Activated CD4-positive, alpha-beta T cell treated with anti-CD3 and anti-CD28 coated beads, Interleukin-2, amount 50 U/mL, for 24 hours (primary cell): ENCODE measurements at places on chromosomes 4 and X.

GRCh38 chr4:188869581-188869980 lies 730.3 kb downstream of the TRIML1 start:
- DNase-seq, result no peak

DNA sequence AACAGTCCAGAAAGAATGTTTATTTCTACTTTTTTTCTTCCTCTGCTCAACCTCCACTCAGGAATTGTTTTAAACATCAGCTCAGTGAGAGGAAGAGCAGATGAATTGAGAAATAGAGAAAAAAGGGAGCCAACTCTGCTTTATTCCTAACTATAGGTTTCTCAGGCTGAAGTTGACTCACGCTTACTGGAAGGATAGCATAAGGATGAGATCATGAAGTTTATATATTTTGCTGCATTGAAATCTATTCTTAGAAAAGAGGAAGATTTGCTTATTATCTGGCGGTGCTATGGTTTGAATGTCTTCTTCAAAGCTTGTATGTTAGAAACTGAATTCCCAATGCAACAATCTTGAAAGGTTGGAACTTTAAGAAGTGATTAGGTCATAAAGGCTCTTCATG lies 1673.4 kb upstream of the PCDH7 start:
- DNase-seq, result no peak

- DNase-seq, result no peak
Measured at GRCh38 chr4:127335073-127335620, 297.6 kb upstream of the INTU start.

GRCh38 chrX:8042304-8042703 lies 115.1 kb upstream of the PNPLA4 start:
- no peak for DNase-seq

- no peak for DNase-seq
Measured at GRCh38 chrX:9905288-9905687, 61.9 kb upstream of the CLDN34 start.

DNA sequence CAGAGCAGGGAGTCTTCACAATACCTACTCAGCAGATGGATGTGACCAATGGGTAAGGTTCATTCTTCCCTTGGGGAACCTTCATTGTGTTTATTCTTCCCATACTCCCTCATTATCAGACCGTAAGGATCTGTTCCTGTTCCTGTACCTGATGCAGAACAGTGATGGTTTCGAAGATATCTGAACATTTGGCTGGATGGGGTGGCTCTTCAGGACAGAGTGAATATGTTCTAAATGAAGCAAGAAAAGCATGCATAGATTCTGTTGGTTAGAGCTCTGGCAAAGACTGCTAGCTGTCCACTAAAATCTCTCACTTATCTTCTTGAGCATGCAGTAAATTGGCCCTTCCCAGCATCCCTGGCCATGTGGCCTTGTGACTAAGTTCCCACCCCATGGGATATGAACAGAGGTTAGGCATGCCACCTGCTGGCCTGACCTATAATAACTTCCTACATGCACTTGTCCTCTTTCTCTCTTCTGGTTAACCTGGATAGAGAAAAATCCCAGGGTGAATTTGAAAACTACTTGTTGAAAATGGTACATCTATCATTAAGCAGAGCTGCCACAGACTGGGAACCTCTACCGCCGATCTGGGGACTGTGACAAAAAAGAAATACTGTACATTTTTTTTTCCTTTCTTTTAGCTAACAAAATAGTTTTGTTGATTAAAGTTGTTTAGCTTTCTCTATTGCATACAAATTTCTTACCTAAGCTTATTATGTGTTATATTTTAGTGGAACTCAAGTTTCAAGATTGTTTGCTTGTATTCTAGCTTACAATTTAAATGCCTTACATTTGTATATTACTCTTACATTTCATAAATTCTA lies 60.0 kb upstream of the BANK1 start:
- DNase-seq, result peak; percentile 17

GRCh38 chr4:119615068-119615719 lies 13.4 kb downstream of the PDE5A start:
- no peak for DNase-seq

DNA sequence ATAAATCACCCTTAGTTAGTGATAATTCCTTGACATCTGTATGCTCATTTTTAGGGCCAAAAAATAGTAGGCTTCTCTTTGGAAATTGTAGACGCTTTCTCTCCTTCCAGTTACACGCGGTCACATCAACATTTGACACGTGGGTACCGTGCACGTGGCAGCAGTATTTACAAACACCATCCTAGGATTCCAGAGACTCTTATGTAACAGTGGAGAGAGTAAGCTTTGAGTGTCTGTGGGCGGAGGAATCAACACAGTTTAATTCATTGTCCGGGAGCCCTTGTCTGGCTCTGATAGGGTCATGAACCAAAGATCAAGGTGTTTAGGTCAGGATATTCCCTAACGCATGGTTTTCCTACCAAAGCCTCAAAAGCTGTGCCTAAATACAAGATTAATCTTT lies 12.2 kb downstream of the TET2 start:
- no peak for DNase-seq

DNA sequence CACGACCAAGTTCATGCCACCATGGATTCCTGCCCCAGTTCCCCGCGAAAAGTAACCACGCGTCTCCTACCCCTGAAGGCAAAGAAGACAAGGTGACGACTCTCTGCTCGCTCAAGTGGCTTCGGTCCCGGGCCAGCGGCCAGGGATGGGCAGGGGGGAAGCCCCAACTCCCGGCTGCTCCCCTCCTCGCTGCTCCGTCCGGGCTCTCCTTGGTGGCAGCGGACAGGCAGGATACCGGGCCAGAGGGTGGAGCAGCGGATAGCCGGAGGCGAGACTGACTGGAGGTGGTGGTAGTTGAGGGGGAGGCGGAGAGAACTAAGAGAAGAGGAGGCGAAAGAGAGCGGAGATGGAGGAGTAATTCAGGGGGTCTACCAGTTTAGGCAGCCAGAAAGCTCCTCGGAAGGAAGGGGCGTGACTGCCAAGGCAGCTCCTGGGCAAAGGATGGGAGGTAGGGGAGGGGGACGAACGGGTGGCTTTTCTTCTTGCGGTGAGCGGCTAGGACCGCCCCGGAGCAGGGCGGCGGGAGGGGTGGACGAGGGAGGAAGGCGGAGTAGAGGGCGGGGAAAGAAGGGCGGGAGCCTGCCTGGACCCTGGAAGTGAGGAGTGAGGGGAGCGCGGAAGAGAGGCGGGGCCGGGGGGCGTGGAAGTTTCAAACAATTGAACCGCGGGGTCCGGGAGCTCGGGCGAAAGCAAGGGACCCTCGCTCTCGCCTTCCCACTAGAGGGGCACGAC lies at the start of gene AMOT:
Gene AMOT, minus strand, starts transcription at position 450 of the 732 bp plus-strand sequence. CDS start 17,705 bp downstream, outside the sequence.
- peak; percentile 3 for DNase-seq

DNA sequence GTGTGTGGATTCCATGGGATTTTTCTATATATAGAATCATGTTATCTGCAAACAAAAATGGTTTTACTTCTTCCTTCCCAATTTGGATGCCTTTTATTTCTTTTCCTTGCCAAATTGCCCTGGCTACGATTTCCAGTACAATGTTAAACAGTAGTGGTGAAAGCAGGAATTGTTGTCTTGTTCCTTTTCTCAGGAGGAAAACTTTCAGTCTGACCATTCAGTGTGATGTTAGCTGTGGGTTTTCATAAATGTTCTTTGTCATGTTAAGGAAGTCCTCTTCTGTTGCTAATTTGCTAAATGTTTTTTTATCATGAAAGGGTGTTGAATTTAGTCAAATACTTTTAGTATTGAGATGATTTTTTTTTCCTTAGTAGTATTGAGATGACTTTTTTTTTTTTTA lies 10.9 kb downstream of the SAP30 start:
- DNase-seq, result no peak

DNA sequence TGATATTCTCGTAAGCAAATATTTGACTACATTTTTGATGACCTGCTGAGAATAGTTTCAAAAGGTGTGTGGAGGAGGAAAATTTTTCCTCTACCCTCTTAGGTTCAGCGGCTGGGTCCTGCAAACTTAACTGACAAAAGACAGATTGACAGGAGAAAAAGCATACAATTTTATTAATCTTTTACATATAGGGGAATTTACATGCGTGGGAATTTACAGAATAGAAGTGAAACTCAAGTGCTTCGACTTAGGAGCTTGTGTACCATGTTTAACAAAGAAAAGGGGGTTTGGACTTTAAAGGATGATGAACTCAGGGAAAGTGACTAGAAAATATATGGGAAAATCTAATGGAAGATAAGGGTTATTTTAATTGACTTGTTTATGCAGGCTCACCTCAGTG lies 2.5 kb downstream of the HERC6 start:
- DNase-seq, result no peak

DNA sequence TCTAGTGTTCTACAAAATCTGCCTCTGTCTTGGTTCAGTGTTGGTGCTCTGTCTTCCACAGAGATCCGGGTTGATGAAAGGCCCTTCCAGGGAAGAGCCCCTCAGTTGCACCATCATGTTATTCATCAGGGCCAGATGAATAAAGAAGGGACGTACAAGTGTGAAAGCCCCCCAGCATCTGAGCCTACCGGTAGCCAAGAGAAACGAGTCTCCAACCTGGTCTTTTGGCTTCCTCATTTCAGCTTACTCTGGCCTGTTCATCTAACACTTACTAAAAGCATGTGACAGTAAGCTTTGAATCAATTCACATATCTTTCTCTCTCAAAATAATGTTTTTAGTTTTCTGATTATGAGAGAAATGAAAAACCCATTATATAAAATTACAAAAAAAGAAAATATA lies 19.2 kb downstream of the MEPE start:
- DNase-seq, result no peak

- peak; percentile 66 for DNase-seq
Measured at GRCh38 chr4:77818602-77819403, at the start of gene CNOT6L. Gene CNOT6L, minus strand, starts transcription at chr4:77819368. Its CDS starts 60 bp downstream, at chr4:77819308.

DNA sequence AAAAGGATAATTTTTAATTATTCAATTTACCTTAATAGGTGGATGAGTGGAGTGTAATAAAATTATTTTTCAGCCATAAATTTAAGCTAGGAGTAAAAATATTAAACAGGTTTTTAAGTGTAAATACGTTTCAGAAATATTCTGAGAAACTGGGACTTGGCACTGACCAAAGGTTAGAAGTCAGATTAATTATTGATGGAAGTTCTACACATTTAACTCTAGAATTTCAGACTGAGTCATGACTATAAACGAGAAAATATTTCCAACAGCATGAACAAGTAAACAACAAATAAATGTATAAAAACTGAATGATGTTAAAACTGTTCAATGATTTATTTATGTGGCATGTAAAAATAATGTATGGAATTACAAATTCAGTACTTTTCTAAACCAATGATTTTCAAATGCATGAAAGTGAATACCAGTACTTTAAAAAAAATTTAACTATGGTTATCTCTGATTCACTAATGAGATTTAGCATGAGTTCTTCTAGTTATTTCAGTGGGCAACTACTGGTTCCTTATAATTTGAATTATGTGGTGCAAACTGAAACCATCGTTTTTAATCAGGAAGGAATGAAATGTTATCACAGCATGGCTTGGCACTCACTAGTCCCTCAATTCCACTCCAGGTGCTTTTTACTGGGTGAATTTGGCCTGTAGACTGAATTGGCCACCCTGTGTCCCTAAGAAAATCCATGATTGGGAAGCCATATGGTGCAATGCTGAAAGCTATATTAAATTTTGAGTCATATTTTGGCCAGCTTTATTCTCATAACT lies 244.2 kb downstream of the FSTL5 start:
- no peak for DNase-seq

DNA sequence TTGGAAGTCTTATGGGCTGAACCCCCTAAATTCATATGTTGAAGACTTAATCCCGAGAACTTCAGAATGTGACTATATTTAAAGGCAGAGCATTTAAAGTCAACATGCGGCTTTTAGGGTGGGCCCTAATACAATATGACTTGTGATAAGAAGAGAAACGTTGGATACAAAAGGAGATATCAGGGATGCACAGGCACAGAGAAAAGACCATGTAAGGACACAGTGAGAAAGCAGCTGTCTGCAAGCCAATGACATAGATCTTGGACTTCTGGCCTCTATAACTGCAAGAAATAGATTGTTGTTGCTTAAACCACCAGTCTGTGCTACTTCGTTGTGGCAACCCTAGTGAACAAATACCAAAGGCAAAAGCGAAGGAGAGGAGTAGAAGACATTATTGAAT lies 42.2 kb downstream of the GABRG1 start:
- no peak for DNase-seq

DNA sequence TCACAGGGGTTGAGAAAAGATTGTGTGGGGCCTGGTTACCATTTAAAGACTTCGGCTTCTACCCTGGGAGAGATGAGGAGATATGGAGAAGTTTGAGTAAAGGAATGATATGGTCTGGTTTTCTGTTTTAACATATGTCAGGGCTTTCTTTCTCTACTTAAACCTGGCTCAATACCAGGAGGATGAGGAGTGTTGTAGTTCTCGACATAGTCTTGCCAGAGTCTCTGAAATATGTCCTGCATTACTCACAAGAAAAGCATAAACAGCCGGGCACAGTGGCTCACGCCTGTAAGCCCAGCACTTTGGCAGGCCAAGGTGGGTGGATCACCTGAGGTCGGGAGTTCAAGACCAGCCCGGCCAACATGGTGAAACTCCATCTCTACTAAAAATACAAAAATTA lies 16.4 kb upstream of the ACE2 start:
- no peak for DNase-seq

DNA sequence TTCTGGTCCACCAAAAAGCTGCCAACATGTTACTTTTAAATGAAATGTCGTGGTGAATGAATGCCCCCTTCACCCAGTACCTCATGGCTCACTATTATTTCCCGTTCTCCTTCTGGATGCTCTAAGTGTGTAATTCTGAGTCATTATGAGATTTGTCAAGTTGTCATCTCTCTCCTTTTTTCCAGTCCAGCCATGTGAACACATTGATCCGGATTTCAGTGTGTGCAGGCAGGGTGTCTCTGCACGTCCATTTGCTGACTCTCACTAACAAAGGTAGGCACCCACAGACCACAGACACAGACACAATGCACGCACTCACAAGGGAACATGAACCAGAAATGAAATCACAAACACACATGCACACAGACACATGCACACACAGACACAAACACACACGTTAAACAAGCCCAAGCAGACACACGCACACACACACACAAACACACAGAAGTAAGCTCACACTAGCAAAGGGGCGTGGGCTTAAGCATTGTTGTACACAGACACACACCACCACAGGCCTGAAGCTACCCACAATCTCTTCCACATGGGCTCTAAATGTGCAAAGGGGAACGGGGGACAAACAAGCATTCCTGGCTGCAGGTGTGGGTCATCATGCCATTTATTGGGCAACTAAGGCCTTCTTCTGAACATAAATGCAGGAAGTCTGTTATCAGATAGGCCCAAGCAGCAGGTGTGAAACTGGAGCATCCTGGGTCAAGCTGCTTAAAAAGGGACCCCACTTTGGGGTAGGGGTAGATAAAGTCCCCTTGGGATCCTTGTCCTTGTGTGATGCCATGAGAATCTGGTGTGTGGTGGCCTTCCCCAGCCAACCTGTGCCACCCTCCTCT lies 58.1 kb downstream of the NBDY start:
- no peak for DNase-seq

GRCh38 chrX:5142644-5143043 lies 1086.0 kb downstream of the NLGN4X start:
- no peak for DNase-seq

- no peak for DNase-seq
Measured at GRCh38 chrX:74346088-74346487, 42.1 kb downstream of the ZCCHC13 start.

DNA sequence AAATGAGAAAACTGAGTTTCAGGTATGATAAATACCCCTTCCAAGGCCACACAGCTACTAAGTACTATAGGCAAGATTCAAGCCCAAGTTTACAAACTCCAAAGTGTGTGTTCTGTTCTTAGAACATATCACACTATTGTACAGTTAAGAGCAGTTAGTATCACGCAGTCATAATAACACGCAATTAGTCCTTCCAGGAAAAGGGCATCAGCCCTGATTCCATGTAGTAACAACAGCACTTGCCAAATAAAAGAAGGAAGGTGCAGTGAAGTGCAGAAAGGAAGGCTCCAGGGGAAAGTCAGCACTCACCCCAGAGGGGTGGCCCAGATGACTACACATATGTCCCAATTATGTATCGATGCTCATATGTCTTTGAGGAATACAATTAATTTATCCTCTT lies 4.4 kb downstream of the TASL start:
- DNase-seq, result no peak
